ENCODE measurements at places on chromosomes 3 and 15.

- no peak for DNase-seq
Measured at GRCh38 chr15:25741256-25741580, 121.9 kb downstream of the ATP10A start.

GRCh38 chr3:31014317-31015040 lies 120.0 kb upstream of the GADL1 start:
- DNase-seq, result no peak

GRCh38 chr3:33438881-33439545 lies 1.2 kb downstream of the UBP1 start:
- DNase-seq, result peak; percentile 4

DNA sequence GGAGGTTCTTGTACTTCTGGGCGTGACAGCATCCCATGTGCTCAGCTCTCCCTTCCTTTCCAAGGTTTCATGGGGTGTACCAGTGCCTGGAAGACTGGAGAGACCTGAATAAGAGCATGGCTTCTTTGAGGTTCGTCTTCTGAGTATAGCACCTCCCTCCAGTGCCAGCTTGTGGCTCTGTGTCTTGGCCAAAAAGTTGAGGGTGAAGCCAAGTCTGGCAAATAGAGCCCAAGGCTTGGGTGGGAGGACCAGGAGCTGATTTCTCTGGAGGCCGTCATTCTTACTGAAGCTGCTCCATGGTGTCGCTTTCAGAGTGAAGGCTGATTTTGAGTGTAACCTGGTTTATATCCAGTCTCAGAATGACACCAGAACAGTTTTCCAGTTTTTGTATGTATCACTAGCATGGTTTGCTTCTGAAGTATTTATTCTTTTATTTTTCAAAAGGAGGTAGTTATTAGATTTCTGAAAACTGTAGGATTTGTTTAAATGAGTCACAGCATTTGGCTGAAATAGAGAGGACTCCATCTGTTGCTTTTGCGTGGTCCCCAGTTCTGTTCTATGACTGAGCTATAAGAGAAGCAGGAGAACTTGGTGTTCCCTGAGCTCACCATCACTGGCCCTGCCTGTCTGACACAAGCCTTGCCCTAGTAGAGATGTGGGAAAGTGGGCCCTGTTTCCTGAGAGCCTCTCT lies 47.2 kb downstream of the BSN start:
- no peak for DNase-seq

DNA sequence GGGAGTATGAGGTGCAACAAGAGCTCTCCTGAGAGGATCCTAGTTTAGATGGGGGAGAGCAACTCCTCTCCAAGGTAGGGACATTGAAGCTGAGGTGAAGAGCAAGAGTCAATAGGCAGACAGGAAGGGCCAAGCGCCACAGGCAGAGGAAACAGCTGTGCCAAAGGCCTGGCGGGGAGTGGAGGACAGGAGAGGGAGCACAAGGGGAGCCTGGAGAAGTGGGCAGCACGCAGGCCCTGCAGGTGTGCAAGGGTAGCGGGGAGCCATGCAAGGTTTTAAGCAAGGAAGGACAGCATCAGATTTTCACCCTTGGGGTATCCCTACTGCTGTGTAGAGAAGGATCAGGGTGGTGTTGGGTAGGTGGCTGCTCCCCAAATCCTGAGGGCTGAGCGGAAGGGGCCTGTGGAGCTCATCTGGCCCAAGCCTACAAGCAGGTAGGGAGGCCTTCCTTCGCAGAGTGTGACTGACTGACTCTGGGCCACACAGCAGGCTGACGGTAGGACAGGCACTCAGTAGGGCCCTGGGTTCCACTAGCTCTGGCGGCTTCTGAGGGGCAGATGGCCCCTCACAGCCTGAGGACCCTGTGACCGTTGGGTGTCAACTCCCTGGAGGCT lies 13.3 kb downstream of the CHST13 start:
- DNase-seq, result peak; percentile 13

DNA sequence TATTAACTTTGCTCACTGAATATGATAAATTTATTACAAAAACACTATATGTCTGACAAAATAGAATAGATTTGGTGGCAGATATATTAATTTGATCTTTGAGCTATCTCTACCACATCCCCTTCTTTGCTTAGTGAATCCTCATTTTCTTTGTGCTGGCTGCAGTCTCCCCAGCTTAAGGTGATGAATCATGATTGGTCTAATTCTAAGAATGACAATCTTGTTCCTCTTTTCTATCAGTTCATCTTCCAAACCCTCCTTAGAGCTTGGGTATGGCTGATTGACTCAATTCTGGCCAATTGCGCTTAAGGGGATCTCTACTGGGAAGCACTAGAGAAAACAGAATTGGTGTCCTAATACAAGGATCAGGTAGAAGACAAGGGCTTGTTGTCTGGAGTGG lies 309.6 kb upstream of the GOLIM4 start:
- no peak for DNase-seq

- no peak for DNase-seq
Measured at GRCh38 chr15:68979006-68979405, 35.5 kb upstream of the NOX5 start.

- DNase-seq, result no peak
Measured at GRCh38 chr3:38003371-38003816, 12.8 kb downstream of the VILL start.

DNA sequence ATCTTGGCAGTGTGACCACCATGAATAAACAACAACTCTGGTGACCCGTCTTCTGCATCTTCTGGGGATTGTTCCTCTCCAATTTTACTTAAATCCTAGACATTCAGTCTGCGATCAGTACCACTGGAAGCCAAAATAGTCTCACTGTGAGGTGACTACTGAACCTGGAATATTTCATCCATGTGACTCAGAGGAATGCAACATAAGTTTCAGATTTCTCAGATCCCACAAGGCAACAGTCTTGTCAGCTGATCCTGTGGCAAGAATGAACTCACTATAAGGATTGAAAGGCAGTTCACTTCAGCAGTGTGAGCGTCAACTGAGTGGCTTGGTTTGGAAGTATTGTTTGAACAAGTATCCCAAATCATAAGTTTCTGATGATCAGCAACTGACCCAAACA lies 13.2 kb downstream of the NSUN3 start:
- DNase-seq, result no peak

DNA sequence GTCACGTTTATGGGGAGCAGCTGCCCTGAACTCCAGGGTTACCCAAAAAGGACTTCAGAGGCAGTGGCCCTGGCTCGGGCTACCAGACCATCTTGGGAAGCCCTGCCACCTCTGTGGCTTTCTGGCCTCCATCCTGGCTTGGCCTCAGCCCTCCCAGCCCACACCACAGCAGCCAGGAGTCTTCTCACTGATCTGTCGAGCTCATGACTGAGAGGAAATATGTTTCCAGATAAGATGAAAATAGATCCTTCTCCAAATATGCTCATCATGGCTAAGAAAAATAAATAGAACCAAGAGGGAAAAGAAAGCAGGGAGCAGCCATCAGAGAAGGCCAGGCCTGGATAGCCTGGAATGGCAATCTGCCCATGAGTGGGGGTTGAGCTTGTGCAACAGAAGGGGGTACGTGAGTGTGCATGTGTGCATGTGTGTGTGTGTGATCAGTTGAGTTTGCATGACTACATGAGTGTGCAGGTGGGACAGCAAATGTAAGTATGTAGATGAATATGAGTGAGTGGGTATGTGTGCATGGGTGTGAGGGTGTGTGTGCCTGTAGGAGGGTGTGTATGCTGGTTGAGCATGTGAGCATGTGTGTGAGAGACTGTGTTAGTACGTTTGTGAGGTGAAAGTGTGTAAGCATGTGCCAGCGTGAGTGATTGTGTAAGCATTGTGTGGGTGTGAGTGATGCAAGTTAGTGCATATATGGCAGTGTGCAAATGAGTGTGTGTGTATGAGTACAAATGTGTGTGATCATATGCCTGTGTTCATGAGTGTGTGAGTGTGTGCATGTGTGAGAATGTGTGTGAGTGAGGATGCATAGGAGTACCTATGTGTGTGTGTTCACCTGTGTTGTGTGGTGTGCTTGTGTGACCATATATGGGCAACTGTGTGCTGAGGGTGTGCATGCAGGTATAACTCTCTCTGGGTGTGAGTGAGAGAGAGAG lies 9.9 kb upstream of the RFT1 start:
- DNase-seq, result no peak

GRCh38 chr15:67242708-67243111 lies 11.8 kb downstream of the AAGAB start:
- DNase-seq, result no peak

- DNase-seq, result no peak
Measured at GRCh38 chr3:30835667-30836066, 58.8 kb downstream of the GADL1 start.

GRCh38 chr3:167830007-167830406 lies 94.5 kb downstream of the SERPINI1 start:
- no peak for DNase-seq

DNA sequence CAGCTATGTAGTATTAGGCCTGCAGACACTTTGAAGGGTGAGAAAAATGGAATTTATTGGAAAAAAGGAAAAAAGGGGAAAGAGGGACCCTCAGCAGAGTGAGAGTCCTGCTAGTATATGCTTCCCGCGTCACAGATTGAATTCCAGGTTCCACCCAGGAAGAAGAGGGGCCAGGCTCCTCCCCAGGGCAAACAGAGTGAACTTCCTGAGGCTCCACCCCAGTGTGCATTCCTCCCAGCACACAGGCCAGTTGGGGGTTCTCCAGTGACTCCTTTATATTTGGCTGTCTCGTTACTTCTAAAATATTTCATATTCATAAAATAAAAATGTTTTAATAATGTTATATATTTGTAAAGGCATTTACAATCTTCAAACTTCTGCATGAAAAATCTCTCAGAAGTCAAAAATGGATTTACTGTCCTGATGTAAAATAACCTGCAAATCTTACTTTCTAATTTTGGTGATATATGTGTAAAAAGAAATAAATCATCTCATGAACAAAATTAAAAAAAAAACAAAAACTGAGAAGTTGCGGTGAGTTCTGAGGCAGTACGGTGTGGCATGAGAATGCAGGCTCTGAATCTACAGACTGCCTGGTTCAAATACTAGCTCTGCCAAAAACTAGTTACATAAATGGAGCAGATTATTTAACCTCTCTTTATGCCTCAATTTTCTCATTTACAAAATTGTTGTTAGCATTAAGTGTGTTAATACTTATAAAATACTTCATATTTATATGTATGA lies 175.8 kb upstream of the P2RY1 start:
- DNase-seq, result no peak

DNA sequence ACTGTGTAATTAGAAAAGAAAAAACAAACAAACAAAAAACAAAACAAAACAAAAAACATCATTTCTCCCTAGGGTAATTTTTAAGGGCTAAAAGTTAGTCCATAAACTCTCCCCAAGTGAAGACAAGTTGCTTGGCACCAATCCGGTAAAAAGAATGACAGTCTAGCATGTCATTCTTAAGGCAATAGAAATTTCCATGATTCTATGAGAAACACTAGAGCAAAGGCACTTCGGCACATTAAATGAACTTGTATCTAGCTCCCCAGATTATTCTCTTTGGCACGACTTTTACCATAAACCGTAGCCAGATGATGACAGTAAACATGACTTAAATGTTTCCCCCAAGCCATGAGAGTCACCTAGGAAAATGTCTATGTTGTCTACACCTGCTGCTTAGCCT lies 10.1 kb downstream of the COL8A1 start:
- DNase-seq, result no peak

DNA sequence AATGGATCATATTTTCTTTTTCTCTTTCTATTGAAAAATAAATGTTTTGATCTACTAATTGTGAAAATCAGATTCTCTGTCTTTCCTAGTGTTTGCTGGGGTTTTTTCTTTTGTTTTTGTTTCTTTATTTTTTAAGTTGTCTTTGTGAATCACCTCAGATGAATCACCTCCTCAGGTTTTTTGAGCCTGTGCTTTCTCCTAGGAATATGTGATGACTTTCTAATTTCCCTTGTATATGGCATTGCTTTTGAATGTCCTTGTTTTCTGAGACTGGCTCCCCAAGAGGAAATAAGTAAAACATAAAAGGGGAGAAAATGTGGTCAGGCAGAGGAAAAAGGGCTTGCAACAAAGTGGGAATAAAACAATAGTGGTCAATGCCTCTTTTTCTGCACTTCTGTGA lies 750.0 kb downstream of the ZPLD1 start:
- DNase-seq, result no peak

DNA sequence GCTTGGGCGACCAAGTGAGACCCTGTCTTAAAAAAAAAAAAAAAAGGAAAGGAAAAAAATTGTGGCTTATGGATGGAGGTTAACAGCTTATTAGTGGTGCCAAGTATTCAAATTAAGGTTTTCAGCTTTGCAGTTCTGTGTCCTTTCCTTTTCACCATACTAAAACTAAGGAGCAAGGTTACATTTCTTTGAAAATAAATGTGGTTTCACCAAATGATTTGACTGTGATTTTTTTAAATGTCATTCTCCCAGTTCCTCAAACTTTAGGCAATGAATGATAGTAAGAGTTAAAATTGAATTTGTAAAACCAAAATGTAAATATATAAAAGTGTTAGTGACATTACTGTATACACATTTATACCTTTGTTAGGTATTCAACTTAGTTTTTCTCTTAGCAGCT lies 9.6 kb downstream of the CHRNA5 start:
- no peak for DNase-seq

DNA sequence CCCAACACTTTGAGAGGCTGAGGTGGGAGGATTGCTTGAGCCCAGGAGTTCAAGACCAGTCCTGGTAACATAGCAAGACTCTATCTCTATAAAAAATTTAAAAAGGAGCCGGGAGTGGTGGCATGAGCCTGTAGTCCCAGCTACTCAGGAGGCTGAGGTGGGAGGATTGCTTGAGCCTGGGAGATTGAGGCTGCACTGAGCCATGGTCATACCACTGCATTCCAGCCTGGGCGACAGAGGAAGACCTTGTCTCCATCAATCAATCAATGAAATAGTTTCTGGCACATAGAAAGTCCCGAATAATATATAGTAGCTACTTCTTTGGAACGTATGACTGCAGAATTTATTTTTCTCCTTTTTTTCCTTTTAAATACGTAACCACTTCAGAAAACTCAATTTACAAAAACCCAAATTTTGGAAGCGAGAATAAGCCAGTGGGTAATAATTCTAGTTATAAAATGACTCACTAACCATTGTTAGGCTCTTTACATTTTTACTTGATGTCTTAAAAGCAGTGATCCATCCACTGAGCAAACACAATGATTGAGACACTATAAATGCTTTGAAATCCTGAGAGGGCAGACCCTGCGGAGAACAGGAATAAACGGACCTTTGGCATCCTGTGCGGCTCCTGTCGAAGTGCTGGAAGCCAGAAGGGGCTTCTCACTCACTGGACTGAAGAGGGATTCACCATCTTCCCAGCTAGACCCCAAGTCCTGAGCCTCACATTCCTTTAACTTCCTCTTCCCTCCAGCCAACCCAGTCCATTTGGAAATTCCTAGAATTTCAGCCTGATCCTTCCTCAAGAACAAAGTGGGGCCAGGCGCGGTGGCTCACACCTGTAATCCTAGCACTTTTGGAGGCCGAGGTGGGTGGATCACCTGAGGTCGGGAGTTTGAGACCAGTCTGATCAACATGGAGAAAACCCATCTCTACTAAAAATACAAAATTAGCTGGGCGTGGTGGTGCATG lies 68.4 kb upstream of the MFGE8 start:
- DNase-seq, result no peak

Data from NCI-H510A treated with DMSO at 0.1 percent for 48 hours (cell line).